ENCODE measurements at places on chromosomes 3 and 15.

DNA sequence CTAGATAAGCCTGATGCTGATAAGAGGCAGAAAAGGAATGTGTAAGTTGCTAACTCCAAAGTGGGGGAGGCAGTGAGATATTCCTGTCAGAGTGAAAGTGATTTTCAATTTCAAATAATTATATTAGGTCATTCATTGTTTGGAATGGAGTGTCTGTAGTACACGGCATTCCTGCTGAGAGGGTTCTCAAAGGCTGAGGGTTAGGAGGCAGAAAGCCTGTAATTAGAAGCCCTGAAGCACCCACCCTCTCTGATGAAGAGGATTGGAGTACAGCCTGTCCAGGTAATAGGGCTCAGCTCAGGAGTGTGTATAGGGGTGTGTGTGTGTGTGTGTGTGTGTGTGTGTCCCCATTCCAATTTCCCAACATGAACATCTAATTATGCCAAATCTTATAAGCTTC, 486.8 kb downstream of the MAGI1 start:
- no peak for DNase-seq

- peak; percentile 70 for DNase-seq
Measured at GRCh38 chr3:188060840-188061544, 93.0 kb upstream of the LPP start.

GRCh38 chr3:86578071-86578470, 412.9 kb downstream of the VGLL3 start:
- DNase-seq: no peak

- DNase-seq: no peak
Measured at GRCh38 chr3:141506071-141506470, 19.2 kb downstream of the RASA2 start.

DNA sequence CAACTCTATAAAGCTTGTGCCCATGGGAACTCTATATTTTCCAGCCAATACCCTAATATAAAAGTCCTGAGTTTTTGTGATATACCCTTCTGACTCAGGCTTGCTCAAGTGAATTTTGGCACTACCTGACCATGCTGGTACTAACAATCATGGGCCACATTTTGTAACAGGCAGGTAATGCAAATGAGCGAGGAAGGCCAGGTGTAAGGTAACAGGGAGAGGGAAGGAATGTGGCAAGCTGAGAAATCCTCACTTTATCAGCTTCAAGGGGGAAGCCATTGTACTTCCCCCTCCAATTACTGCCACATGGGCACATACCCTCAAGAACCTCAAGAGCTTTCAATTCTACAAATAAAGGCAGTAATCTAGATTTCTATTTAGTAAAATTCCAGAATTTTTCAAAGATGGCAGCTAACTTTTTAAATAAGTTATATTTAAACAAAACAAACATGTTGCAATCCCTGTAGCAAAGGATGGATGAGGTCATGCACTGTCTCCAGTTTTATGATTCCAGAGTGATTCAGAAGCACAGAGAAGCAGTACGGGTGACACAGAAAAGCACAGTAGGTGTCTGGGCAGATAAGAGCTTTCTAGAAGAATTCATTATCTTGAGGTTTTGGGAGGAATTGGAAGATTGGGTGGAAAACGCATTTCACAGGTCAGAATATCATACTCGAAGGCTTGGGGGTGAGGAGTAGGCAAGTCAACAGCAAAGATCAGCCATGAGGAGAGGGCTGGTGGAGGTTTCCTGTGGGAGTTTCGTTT, 87.6 kb downstream of the FOXP1 start:
- DNase-seq: no peak

GRCh38 chr3:101268141-101268540, 52.2 kb downstream of the IMPG2 start:
- DNase-seq: no peak

GRCh38 chr3:117483839-117484238, 774.3 kb downstream of the TUSC7 start:
- no peak for DNase-seq

DNA sequence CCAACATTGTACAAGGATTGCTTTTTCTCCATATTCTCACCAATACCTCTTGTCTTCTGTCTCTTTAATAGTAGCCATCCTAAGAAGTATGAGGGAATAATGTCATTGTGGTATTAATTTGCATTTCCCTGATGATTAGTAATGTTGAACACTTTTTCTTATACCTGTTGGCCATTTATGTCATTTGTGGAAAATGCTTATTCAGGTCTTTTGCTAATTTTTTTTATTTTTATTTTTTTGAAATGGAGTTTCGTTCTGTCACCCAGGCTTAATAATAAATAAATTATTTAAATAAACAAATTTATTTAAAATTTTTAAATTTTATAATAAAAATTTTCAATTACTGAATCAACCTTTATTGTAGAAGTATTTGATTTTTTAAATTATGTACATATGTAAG, 37.1 kb downstream of the REC114 start:
- no peak for DNase-seq

DNA sequence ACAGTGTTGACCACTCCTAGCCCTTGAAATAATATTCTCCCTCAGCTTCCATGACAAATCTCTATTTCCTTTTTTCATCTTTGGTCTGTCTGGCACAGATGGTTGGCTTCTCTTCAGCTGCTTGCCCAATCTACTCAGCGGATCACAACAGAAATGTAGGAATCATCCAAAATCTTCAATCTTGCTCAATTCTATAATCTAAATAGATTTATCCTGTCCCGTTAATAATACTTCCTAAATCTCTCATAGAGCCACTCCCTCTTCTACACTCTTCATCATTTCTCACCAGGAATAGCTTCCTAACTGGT, 3.8 kb downstream of the PEAK1 start:
- no peak for DNase-seq

- no peak for DNase-seq
Measured at GRCh38 chr3:28139967-28140634, 101.3 kb upstream of the CMC1 start.

DNA sequence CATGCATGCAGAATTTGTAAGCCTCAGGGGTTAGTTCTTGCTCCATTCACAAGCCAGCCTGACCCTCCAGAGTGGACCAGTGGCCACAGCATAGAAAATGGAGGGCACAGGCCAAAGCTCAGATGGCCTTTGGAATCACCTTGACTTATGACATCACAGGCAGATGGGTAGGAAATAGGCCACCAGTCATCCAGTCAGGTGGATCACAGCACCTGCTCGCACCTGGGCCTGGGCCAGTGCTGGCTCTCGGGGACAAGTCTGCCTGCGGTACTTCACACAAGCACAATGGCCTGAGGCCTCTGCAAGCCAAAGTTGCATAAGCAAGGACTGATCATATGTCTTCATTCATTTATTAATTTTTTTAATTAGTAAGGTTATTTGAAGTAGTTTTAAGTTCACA, 39.3 kb downstream of the PPCDC start:
- DNase-seq: no peak

GRCh38 chr3:57158325-57158724, 6.8 kb downstream of the IL17RD start:
- no peak for DNase-seq

GRCh38 chr3:49930168-49930690, 618 bp upstream of the MON1A start:
- no peak for DNase-seq

DNA sequence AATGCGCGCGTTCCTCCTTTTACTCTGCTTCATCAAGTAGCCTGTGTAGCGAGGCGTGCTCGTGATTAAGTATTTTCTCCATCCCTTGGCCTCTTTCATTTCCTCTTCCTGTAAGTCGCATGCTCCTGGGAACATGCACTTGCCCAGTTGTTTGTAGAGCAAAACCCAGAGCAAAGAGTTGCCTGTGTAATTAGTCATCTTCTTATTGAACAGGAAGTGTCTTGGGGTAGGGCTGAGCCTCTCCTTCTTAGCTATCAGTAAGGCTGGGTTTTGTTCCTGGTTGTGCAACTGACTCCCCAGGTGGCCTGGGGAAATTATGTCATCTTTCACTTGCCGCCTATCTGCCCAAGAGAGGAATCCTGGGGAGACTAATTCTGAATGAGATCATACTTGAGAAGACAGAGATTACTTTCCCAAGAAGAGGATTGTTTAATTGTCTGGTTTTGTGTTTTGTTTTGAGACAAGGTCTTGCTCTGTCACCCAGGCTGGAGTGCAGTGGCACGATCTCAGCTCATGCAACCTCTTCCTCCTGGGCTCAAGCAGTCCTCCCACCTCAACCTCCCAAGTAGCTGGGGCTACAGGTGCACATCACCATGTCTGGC, 14.9 kb downstream of the LIPH start:
- DNase-seq: peak; percentile 54

- no peak for DNase-seq
Measured at GRCh38 chr15:41019174-41019573, 65.9 kb downstream of the CHAC1 start.

GRCh38 chr3:4290272-4290893, 12.8 kb upstream of the SETMAR start:
- peak; percentile 25 for DNase-seq

DNA sequence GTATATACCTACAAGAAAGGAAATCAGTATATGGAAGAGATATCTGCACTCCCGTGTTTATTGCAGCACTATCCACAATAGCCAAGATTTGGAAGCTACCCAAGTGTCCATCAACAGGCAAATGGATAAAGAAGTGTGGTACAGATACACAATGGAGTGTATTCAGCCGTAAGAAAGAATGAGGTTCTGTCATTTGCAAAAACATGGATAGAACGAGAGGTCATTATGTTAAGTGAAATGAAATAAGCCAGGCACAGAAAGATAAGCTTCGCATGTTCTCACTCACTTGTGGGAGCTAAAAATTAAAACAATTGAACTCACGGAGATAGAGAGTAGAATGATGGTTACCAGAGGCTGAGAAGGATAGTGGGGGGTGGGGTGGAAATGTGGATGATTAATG, 53.1 kb downstream of the FAM81A start:
- no peak for DNase-seq

GRCh38 chr3:43054754-43055153, 51.1 kb downstream of the POMGNT2 start:
- DNase-seq: no peak

DNA sequence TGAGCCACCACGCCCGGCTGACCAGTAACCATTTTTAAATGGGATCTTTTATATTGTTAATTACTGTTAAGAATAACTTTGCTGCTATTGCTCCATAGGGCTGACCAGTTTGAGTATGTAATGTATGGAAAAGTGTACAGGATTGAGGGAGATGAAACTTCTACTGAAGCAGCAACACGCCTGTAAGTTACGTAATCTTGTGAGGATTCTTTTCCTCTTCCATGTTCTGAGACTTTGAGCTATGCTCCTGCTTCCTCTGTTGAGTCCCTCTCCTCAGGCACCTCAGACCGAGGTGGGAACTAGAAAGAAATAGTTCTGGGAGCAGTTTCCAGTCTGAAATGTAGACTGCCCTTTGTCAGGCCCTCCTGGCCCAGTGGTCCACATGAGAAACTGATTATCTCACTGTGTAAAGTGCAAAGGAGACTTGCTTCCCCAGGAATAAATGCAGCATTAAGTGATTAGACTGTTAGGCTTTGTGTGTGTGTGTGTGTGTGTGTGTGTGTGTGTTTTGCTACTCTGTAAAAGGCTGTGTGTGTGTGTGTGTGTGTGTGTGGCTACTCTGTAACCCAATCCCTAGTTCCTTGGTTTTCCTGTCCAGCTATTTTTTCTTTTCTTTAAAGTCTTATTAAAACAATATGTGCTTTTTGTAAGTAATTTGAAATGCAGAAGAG, 5.2 kb downstream of the POLR2H start:
- DNase-seq: no peak

- DNase-seq: no peak
Measured at GRCh38 chr3:157460253-157460652, 23.6 kb downstream of the PTX3 start.

GRCh38 chr3:32157600-32158264, 51.3 kb downstream of the GPD1L start:
- no peak for DNase-seq

DNA sequence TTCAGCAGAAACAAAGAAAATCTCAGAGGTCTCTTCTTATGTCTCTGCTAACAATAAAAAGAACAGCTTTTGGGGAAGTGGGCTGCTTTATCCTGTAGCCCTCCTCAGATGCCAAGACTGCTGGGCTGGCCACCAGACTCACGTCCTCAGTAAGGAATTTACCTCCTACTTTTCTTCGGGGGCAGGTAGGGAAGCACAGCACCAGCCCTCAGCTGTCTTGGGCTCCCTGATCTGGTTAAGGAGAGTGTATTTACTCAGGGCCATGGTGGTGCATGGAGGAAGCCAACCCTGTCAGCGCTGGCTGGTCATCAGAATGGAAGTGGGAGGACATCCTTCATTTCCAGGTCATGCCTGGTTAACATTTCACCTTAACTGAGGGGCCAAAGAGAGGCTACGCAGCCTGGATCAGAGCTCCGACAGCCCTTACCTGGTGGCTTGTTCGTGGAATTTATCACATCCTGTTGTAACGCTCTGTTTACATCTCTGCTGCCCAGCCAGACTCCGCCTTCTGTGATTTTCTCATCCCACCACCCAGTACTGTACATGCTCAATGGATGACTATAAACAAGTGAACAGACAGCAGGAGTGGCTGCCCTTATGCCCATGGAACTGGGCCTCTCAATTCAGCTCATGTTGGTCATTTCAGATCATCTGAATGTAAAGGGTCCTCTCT, 108.3 kb downstream of the IGF2BP2 start:
- DNase-seq: peak; percentile 34

DNA sequence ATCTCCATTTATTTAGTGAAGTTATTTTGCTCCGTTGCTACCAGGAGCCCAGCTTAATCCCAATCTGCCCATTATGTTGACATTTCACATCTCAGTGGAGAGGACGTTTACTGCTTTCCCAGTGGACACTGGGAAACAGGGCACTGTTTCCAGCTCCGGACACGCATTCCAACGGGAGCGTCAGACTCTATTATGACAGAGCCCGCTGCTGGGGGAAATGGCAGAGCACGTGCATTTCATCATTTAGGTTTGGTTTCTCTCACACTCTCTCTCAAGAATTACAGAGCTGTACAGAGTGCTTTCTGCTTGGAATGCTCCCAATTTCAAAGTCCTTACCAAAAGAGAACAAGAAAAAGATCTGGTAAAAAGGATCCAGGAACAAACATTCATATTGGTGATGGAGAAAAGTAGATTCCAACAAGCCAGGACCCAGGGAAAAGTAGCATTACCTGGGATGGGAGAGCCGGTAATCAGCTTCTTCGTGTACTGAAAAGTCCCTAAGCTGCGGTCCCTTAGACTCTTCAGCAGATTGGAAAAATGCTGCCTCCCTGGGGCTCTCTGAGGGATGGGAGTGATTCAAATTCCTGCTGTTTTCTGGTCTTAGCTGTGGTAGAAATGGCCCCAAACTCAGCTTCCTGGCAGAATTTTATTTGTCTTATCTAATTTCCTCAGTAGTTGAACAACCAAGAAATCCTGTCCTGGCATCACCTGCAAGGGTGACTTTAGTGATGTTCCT, 136.0 kb upstream of the THBS1 start:
- DNase-seq: no peak

DNA sequence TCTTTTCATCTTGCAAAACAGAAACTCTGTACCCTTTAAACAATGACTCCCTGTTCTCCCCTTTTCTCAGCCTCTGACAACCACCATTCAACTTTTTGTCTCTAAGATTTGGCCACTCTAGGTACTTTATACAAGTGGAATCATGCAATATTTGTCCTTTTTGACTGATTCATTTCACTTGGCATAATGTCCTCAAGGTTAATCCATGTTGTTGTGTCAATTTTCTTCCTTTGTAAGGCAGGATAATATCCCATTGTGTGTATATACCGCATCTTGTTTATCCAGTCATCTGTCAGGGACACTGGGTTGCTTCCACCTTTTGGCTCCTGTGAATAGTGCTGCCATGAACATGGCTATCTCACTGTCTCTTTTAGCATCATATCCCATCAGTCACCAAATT, 10.3 kb downstream of the USP13 start:
- DNase-seq: no peak

GRCh38 chr3:152444029-152444641, 175.4 kb downstream of the MBNL1 start:
- DNase-seq: peak; percentile 55

GRCh38 chr3:126345641-126346460, 11.4 kb downstream of the KLF15 start:
- DNase-seq: no peak
